RWPE2 (cell line): ENCODE measurements at places on chromosomes 13 and 19.

DNA sequence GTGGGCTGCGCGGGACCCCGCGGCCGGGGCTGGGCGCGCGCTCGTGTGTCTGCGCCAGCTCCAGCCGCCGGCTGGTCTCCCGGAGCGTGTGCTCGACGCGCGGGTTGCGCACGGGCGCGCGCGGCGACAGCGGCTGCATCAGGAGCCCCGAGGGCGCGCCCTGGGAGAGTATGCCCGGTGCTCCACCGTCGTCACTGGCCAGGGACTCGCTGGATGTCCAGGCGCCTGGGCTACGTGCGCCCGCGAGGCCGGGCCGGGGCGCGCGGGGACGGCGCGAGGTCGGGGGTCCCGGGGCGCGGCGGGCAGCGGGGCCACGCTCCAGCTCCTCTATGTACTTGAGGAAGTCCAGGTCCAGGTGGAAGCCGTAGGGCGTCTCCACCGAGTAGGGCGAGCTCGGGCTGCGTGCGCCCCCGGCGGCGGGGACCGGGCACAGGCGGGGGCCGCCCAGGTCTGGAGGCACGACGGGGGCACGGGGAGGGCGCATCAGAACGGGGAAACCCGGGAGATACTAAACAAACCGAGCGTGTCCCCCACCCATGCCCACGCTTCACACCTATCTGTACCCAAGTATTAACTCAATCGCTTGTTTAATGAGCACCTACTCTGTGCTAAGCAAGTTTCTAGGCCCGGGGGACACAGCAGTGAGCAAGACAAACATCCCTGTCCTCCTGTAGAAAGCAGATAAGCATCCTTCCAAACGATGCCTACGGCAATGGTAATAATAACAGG, 7.6 kb downstream of the KANK3 start:
- DNase-seq: no peak

GRCh38 chr19:33773704-33774624, 22.7 kb upstream of the KCTD15 start:
- no peak for DNase-seq

DNA sequence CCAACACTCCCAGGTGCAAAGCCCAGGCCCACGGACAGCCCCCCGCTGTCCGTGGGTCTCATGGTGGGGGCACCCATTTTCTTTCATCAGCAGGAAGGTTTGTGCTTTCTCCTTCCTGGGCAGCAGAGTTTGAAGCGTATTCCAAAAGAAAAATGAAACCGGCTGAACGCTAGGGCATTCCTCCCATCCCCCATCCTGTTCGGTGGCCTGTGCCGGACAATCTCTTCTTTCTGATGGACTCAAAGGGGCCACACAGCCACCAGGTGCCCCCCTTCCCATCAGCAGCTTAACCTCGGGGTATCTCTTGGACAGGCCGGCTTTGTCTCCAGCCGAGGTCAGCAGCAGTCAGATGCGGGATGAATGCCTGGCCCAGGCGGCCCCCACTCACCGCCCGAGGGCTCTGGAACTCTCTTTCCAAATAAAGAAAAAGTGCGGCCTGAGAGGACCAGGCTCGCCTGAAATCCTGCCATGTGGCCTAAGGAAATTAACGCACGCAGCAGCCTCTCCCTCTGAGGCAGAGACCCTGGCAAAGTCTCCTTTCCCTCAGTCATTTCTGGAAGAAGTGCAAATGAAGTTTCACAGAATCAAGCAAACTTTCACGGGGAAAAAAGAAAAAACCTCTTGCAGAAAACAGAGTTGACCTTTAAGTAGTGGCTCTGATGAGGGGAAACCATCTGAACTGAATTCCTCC, 67.8 kb downstream of the RASA3 start:
- DNase-seq: no peak

GRCh38 chr19:1273263-1274041, 1.9 kb upstream of the FAM174C start:
- DNase-seq: no peak

DNA sequence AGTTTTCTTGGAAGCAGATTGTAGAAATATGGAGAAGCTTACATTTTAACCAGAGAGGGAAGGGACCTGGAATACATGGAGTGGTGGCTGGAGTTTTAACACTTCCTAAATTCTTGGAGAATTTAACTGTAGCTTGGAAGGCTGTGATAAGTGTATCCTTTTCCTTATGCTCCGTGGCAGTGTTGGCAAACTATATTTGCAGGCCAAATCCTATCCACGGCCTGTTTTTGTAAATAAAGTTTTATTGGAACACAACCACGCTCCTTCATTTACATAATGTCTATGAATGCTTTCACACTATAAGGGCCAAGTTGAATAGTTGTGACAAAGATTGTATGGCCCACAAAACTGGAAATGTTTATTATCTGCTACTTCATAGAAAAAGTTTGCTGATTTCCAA, 110.6 kb upstream of the MIR17HG start:
- DNase-seq: no peak

- DNase-seq: peak; percentile 96
Measured at GRCh38 chr19:4379383-4380253, 20.7 kb downstream of the SH3GL1 start.

DNA sequence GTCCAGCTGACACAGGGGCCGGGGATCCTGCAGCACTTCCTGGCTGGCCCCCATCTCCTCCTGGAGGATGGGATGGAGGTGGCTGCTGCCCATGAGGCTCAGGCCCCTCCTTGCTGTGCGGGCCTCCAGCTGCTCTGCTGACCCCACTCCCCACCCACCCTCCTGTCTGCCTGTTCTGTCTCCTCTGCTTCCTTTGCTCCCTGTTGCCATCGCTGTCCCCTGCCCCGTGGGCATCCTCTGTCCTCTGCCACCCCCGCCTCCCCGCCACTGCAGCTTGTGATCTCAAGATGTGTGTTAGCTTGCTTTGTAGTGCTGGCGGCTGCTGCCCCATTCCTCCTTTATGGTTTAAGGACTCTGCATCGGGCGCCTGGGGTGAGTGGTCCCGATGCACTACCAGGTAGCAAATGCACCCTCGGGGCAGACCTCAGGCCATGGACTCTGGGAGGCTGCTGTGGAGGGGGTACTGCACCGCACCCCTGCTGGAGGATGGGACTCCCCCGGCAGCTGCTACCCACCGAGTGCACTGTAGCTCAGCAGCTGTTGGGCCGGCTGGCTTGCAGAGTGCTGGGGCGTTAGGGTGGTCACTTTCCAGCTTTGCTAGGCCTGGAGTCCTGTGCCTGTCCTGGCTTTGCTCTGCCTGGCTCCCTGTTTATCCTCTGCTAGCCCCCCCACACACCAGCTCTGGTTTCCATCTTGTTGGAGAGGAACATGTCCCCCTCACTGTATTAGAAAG, 15.8 kb upstream of the C19orf33 start:
- no peak for DNase-seq
